Activated naive CD8-positive, alpha-beta T cell treated with anti-CD3 and anti-CD28 coated beads, Interleukin-2, amount 10 ng/mL, durations not matched to agents 7 days and 5 days (primary cell): ENCODE measurements at places on chromosomes 13 and 19. TPM values are rescaled to one million over a fixed set of nuclear protein-coding genes. Genes with fewer than 3 reads are reported as not detected.

The DMPK gene
- 32.2 TPM for total RNA-seq

The CEACAM7 gene
- not detected for total RNA-seq

GRCh38 chr13:95714142-95714832 lies 37.3 kb downstream of the DNAJC3 start:
- no peak overlapping the region for H3K27ac ChIP-seq
- H3K4me1 ChIP-seq: no peaks in the 10 kb centered on the region

DNA sequence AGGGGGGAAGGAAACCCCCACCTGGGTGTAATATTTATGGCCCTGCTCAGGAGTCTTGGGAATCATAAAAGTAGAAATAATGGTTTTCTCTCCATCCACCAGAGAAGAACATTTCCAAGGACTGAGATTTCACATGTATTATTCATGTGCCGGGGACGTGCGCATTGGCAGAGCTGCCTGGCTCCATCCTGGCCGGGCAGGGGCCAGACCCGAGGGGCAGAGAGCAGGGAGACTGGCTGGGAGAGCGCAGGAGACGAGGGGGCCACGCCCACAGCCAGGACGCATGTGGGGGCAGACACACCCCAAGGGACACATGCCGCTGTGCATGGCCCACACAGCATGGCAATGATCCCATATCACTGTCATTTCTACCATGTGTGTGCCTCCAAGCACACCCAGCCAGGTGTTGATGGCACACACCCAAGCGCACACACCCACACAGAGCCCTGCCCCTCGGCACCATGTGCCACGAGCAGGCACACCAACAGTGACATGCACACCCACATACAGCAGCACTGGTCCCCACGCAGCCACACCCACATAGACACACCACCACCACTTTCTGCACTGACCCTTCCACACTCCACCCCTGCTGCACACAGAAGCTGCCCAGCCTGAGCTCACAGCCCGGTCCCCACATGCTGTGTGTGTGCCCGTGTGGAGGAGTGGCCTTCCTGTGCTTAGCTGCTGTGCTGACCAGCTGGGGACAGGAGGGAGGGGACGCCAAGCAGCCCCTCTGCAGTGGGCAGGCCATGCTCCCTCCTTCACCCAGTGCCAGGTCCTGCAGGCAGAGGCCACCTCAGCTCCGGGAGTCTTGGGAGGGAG lies 39.3 kb downstream of the CEBPG start:
- DNase-seq: no peak
- no peak overlapping the region for H3K27ac ChIP-seq
- H3K36me3 ChIP-seq: no peaks in the 10 kb centered on the region
- H3K4me3 ChIP-seq: no peak overlapping the region
- H3K4me1 ChIP-seq: peaks cover 2% of the 10 kb centered on the region
- no peaks in the 10 kb centered on the region for H3K27me3 ChIP-seq

- no peaks in the 10 kb centered on the region for H3K27me3 ChIP-seq
- peaks cover 16% of the 10 kb centered on the region for H3K36me3 ChIP-seq
- DNase-seq: no peak
- H3K4me1 ChIP-seq: no peaks in the 10 kb centered on the region
- no peak overlapping the region for H3K27ac ChIP-seq
Observed at GRCh38 chr13:113474179-113474578, 16.3 kb downstream of the DCUN1D2 start.

GRCh38 chr13:28531845-28532387 lies 37.0 kb upstream of the FLT1 start:
- no peak overlapping the region for H3K27ac ChIP-seq
- peaks cover 6% of the 10 kb centered on the region for H3K4me1 ChIP-seq
- H3K4me3 ChIP-seq: no peak overlapping the region
- no peaks in the 10 kb centered on the region for H3K36me3 ChIP-seq
- DNase-seq: no peak
